Heart left ventricle (tissue), 16 donors: ENCODE measurements at places on chromosomes 1 and 21. TPM values are rescaled to one million over a fixed set of nuclear protein-coding genes. Genes with fewer than 3 reads are reported as not detected.

LCE1A gene
- not detected for polyA plus RNA-seq

RAB3GAP2 gene
- polyA plus RNA-seq: 11.7 TPM

SPRR3 gene
- polyA plus RNA-seq: not detected

KIAA1614 gene
- polyA plus RNA-seq: 9.4 TPM

ARTN gene
- 0.23 TPM for polyA plus RNA-seq

CYP4Z1 gene
- 0.04 TPM for polyA plus RNA-seq

KIF21B gene
- polyA plus RNA-seq: 0.30 TPM

FAM163A gene
- 0.28 TPM for polyA plus RNA-seq

DNA sequence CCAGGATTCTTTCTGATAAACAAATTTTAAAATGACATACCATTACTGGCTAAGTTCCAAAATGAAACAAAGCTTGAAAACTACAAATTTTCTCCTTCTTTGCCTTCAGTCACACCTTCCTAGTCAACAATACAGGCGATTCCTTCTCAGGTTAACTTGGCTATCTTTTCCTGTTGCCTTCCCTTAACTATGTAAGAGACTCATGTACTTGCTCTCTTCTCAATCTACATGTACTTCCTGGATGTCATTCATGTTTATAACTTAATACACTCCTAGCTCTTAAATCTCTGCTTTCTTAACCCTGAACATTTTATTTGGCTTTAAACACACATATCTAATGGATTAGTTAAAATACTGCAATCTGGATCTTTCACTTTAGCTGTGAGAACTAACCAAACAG, 97.0 kb downstream of the COQ8A start:
- DNase-seq: no peak

DNA sequence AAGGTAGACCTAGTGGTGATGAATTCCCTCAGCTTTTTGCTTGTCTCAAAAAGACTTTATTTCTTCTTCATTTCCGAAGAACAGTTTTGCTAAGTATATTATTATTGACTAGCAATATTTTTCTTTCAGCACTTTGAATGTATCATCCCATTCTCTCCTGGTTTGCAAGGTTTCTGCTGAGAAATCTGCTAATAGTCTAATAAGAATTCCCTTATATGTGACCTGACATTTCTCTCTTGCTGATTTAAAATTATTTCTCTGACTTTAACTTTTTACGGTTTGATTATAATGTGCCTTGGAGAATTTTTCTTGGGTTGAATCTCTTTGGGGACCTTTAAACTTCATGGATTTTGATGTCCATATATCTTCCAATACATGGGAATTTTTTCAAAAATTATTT, 628.3 kb upstream of the ADGRL2 start:
- DNase-seq: no peak

- no peak for DNase-seq
Observed at GRCh38 chr1:178120088-178120487, 26.2 kb downstream of the RASAL2 start.

DNA sequence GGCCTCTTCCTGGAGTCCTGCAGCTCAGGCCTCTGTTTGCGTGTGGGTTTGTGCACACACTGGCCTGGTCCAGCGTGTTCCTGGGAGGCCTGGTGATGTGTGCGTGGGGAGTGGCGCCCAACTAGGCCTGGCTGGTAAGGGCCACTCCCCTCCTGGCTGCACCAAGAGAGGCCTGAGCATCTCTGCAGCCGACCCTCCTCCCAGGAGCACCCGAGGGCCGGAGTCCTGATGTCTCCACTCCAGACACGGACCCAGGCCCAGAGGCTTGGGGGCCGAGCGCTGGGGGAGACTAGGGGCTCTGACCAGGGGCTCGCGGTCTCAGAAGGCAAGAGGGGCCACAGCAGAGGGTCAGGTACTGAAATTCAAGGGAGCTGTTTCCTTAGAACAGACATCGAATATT, 33.3 kb downstream of the MORN1 start:
- DNase-seq: peak; percentile 19

GRCh38 chr1:94721240-94721639, 98.9 kb upstream of the SLC44A3 start:
- no peak for DNase-seq

DNA sequence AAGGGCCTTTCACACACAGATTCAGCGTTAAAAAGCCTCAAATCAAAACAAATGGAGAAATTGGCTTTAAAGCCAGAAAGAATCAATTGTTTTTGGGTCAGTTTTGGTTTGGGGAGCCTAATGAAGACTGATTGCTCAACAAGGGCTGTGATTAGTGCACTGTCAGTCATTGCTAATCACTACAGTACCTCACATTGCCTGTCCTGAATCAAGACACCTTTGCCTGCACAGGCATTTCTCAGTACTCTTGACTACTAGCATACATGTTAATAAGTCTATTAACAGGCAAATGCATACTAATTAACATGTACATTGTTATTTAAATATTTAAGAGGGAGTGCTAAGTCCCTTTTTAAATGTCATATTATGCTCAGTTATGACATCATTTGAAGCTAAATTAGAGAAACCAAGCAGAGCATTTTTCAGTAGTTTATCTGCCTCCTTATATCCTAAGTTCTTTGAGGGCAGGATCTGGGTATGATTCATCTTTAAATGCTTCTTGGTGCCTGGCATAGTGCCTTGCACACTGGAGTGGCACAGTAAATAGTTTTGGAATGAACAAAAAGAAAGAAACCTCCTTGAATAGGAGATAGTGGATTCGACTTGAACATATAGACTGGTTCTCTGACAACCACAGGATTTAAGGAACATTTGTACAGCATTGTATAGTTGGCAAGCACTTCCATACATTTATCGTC, 25.8 kb upstream of the CCN1 start:
- DNase-seq: no peak

DNA sequence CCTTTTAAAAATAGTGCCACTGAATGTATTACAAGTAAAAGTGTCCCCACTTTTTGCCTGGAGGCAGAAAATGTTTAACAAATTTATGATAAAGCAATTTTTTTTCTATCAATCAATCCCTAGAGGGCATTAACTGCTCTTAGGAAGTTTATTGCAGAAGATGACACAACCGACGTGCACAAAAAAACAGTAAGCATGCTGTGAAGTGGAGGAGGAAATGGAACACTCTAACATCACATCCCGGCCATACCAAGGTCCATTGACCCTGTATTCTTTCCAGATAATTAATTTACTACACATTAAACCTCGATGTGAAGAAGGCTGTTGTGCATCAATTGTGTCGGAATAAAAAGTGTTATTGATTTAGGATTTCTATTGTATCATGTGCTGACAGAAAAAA, 264.9 kb upstream of the NR5A2 start:
- DNase-seq: no peak

- no peak for DNase-seq
Observed at GRCh38 chr1:36425791-36426190, 24.5 kb downstream of the OSCP1 start.

- DNase-seq: no peak
Observed at GRCh38 chr1:55285834-55286233, 70.7 kb upstream of the USP24 start.

- DNase-seq: no peak
Observed at GRCh38 chr1:29603622-29604021, 367.3 kb downstream of the PTPRU start.

DNA sequence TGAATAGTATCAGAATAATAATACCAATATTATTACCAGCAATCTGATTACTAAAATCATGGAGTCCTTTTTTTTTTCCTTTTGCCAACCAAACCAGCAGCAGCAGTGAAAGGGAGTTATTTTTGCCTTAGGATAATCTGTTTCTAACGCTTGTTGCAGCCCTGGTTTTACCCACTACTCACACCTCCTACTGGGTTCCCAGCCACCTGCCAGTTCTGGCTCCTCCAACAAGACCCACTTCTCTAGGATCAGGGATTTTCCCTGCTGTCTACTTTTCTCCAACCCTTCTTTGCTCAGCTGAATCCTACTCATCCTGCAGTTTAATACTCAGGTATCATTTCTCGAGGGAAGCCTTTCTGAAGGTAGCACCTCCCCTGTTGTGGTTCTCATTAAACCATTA, 96.8 kb upstream of the BCAR3 start:
- no peak for DNase-seq

DNA sequence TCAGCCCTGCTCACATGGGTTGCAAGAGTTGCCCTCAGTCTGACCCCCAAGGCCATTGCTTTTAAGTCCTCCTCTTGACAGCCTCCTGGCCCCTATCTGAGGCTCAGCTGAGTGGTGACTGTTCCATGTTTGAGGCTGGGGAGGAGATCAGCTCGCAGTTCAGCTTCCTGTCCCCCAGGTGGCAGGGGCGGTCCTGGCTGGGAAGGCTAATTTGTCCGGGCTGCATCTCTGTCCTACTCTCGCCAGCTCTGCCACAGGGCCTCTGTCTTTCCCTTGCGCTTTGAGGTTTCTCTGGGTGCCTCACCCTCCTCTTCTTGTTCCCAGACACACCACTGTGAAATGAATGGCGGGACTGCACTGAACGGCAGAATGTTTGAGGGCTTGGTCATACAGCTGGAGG, 157.3 kb downstream of the KCNJ6 start:
- DNase-seq: no peak

- DNase-seq: no peak
Observed at GRCh38 chr1:32197074-32197473, 3.3 kb upstream of the CCDC28B start.

DNA sequence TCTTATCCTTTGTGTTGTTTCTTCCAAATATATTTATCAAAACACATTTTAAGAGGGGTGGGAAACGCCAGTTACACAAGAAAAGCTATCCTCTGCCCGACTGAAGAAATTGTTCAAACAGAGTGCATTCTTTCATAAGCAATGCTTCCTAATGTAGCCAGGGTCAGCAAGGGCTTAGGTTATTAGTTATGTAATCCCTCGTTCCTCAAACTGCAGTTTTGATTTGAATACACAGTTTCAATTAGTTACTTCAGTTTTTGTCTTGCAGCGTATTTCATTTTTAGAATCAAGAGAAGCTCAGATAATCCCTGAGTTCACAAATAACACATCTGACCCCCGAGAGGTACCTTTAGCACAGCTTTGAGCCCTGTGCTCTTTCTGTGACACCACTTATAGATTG, 141.7 kb upstream of the NRIP1 start:
- no peak for DNase-seq

DNA sequence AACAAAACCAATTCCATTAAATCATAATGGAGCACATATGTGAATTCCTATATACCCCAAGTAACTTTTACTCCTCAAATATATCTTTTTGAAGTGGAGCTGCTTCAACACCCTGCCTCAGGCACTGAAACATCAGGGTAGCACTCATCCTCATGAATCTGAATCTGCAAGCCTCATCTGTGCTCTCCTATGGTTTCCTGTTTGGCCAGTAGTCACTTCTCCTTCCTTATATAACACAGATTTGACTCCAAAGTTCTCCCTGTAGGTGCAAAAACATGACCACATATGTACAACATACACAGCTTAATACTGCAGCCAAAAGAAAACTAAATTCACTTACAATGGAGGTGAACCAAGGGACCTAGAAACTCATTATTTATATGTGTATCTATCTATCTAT, 7.2 kb downstream of the TRIT1 start:
- DNase-seq: no peak

DNA sequence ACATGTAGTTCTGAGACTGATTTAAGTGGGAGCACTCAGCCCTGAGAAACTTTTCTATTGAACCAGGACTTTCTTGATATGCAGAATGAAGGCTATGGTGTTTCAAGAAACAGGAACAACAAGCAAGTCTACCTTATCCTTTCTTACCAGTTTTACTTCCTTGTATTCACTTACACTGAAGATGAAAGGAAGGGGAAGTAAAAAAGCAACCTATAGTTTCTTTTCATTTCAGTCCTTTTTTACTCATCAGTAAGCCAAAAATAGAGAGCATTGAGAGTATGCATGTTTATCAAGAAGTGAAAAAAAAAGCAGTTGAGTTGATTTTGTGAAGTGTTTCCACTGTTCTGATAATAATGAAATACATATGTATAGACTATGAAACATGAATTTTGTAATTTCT, 1010.3 kb downstream of the AMY1C start:
- DNase-seq: no peak

DNA sequence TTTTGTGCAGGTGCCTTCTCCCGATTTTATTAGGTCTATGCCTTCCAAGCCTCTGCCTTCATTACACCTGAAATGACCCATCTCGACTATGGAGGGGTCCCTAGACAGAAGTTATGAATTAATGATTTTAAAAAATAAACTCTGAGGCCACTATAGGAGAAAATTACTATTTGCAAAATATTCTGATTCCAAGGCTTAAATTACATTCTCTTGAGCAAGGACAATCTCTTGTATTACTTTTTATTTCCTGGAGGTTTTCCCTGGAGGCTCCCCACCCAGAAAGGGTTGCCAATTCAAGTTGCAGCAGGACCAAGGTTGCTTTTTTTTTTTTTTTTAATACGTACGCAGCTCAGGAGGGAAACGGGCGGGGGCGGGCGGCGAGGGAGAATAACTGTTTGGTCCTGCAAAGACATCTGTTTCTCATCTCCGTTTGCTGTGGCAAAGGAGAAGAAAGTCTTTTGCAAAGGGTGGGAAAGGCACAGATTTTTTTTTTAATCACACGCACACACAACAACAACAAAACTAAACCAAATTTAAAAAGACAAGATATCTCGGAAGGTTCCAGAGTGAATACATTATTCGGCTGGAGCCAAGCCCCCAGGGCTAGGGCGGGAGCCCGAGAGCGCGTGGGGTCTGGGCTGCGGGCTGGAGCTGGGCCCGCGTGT, 618 bp upstream of the SERTAD4 start:
- DNase-seq: peak; percentile 59

- peak; percentile 48 for DNase-seq
Observed at GRCh38 chr1:180611016-180611930, 20.5 kb upstream of the XPR1 start.

- DNase-seq: no peak
Observed at GRCh38 chr1:168371477-168371876, 90.8 kb downstream of the TBX19 start.

DNA sequence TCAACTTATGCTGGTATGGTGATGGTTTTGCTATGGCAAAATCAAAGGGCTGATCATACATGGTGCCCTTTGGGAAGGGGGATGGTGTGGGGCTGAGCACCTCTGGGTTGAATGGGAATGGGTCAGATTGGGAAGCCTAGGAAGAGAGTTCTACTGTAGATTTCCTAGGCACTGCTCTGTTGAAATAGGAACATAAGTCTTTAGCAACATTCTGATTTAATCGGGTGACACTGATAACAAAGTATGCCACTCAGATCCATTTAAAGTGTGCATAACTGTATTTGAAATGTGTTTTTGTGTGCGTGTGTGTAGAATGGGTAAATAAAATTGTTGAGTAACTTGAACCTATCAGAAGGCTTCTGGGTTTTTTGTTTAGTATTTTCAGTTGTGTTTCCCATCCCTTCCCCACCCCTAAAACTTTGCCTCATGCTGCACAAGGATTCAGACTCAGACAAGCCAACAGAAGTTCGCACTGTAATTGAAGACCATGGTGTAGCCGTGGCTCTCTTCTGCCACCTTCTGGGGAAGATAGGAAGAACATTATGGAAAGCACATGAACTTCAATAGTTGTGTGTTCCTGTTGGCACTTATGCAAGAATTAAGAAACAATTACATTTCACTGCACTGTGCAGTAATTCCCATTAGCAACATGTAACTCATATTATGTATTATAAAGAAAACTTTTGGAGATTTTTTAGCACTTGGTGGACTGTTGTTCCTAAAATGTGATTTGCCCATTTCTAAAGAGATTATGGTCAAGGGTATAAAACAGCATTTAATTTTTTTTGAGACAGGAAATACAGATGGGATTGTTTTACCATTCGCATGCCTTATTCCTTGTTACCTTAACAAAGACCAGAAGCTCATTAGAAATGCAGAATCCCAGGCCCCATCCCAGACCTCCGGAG, 10.9 kb upstream of the C4BPB start:
- peak; percentile 41 for DNase-seq
